ENCODE measurements at places on chromosomes 1 and 21.

DNA sequence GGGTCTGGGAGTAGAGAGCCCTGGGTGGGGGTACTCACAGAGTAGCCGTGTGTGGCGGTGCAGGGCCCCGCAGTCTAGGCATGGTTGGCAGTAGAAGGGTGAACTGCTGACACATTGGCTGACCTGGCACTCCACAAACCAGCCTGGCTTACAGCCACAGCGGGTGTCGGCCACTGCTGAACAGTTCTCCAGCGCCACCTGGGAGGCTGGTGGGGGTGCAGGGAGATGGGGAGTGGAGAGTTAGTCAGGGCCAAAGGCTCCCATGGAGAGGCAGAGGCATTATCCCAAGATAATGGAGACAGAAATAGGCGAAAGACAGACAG lies 1.5 kb downstream of the TNFRSF25 start:
- DNase-seq, result no peak

GRCh38 chr1:72650843-72651435 lies 368.6 kb upstream of the NEGR1 start:
- DNase-seq, result no peak

DNA sequence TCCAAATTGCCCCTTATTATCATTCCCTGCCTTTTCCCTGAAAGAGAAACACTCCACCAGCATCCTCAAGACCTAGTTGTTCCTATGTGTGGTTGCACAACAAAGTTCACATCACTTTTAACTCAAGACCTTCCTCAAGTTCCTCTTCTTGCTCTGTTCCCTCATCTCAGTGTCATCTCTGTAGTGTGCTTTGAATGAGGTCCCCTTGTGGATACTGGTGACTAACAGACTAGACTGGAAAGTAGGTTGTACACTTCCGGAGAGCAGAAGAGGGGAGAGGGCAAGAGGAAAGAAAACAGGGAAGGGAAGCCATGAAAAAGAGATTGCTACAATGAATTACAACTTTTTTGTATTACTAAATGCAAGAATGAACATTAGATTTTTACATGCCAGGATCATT lies 853.8 kb downstream of the USP25 start:
- DNase-seq, result no peak

DNA sequence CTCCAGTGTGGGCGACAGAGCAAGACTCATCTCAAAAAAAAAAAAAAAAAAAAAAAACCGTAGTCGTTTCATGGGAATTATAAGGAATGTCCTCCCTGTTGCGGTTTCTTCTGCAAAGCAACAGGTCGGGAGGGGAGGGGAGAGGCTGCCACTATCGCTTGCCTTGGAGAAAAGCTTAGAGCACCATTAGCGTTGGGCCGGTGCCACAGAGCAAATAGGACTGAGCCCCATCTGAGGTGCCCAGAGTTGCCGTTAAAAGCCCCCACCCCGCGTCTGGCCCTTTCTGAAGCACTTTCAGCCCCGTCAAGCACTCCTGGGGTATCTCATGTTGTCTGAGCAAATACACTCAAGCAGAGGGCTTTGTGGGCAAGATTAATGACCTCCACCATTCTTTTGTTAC lies 2.2 kb downstream of the RIPPLY3 start:
- peak; percentile 30 for DNase-seq

DNA sequence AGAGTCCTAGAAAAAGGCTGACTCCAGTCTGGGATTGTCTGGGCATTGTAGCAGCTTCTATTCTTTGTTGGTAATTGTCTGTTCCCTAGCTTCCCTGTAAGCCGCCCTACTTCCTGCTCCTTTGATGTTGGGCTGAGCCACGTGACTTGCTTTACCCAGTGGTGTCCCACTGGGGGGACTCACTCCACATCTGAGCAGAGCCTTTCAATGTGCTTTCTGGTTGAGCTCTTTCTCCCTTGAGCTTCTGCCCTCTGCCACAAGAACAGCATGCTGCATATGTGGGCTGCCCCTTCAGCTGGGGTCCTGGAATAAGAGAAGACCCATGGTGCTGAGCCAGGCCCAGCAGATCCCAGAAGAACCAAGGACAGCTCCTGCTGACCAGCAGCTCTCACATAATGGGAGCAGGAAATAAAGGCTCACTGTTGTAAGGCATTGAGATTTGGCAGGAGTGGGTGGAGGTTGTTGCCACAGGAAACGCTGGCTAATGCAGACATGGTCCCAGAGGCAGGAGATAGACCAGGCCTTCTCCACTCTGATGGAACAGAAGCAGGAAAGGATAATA lies 276.3 kb upstream of the GJB5 start:
- no peak for DNase-seq

GRCh38 chr1:26784023-26784871 lies 3.5 kb upstream of the PIGV start:
- DNase-seq, result no peak

DNA sequence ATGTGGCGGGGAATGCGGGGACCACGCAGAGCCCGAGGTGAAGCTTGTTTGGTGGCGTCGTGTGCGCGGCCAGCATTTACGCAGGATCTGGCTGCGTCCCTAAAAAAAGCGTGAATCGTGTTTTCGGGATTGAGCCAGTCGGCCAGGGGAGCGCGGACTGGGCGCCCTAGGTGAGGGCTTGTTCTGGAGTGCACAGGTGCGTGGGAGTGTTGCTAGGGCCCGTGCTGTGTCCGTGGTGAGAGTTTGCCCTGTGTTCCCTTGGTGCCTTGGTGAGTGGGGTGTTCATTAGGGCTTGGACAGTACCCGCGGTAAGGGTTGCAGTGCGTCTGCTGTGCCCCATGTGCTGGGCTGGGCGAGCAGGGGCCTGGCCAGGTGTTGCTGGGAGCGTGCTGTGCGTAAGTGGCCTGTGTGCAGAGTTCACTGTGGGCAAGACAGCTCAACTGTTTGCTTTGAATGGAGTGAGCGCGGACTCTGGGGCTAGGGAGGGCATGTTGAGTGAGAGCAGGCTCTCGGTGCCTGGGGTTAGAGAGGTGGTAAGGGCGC lies 673 bp downstream of the CD46 start:
- DNase-seq, result peak; percentile 32

GRCh38 chr1:207858281-207858680 lies 52.6 kb downstream of the CD34 start:
- no peak for DNase-seq

- no peak for DNase-seq
Observed at GRCh38 chr1:81174052-81174451, 626.7 kb upstream of the ADGRL2 start.

DNA sequence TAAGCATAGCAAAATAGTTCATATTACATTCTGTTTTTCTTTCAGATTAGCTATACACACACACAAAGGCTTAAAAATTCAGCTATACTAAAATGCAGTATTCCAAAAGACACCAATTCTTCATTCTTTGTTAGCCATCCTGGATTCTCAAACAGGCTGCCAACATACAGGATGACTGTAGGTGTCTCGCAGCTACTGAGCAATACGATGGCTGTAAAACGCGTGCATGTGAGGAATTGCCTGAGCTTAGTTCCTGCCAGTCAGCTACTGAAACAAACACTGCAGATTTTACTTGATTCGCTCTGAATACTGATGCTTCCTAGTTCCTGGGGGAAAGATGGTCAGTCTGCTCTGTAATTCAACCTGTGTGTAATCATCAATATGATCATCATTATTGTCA lies 24.7 kb upstream of the HMGN1 start:
- no peak for DNase-seq

- no peak for DNase-seq
Observed at GRCh38 chr1:163063610-163064009, 5.6 kb upstream of the RGS4 start.

- DNase-seq, result no peak
Observed at GRCh38 chr1:238223076-238223640, 332.4 kb upstream of the ZP4 start.

Measured in GM20000 (cell line).